RCC 7860 (cell line): ENCODE measurements at places on chromosomes 16 and 17.

DNA sequence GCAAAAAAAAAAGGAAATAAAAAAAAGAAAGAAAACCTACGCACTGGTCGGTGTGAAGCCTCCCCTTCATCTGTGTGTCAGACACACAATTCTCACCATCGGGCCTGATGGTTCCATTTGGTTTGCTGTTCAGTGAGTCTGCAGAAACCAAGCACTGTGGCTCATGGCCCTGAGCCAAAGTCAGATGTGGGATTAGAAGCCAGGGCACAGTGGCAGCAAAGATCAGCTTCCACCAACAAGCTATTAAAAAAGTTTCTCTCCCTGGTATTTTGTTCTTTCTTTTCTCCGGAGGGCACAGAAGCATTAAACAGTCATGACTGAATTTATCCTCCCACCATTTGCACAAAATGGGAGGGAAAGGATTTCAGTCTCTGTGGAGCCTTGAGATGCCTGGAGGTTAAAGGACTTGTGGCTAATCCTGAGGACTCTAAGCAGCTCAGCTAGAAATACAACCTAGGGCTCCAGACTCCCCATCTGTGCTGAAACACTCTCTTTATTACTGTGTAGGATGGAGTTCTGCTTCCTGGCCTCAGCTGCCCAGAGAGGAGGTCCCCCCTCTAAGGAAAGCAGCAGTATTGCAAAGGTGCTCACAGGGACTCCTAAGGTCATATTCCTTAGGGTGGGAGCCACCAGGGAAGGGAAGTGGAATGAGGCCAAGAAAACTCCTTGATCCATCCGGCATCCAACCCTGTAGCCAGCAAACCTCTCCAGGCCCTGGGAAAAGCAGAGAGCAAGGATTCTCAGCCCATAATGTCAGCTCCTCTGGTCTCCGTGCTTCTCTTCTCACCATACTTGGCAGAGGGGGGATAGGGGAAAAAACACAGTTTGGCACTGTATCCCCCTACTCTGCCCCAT lies 28.2 kb downstream of the SLC39A11 start:
- no peak for DNase-seq

GRCh38 chr16:31043352-31043751 lies 10.0 kb downstream of the STX4 start:
- DNase-seq = no peak

DNA sequence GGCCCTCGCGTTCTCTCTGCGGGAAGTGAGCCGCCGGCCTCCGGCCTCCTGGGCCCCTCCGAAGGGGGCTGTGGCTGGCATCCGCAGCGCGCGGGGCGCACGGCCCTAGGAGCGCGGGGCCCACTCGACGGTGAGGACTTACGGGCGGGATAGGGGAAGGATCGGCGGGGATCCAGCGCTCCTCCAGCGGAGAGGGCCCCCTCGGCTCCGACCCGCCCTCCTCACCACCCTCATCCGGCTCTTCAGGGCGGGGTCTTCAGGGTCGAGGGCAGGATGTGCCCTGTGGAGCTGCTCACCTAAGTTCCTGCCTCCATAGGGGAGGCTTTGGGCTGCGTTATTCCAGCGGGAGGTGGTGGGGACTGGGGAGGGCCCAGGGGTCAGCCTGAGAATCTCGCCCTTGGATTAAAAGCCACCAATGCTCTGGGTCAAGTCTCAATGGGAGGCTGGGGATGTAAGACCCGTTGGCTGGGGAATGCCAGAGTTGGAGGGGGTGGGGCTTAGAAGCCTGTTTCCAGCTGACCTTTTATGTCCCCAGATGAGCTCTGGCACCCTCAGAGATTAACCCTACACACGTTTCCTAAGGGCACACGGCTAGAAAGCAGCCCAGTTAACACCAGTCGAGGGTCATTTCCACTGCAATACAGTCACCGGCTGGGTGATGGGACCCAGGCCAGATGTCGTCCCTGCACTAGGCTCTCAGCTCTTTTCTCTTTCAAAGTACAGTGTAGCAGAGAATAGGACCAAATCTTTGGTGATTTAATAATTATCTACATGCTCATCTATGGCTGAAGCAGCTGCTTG lies 13.4 kb downstream of the TBX2 start:
- no peak for DNase-seq

DNA sequence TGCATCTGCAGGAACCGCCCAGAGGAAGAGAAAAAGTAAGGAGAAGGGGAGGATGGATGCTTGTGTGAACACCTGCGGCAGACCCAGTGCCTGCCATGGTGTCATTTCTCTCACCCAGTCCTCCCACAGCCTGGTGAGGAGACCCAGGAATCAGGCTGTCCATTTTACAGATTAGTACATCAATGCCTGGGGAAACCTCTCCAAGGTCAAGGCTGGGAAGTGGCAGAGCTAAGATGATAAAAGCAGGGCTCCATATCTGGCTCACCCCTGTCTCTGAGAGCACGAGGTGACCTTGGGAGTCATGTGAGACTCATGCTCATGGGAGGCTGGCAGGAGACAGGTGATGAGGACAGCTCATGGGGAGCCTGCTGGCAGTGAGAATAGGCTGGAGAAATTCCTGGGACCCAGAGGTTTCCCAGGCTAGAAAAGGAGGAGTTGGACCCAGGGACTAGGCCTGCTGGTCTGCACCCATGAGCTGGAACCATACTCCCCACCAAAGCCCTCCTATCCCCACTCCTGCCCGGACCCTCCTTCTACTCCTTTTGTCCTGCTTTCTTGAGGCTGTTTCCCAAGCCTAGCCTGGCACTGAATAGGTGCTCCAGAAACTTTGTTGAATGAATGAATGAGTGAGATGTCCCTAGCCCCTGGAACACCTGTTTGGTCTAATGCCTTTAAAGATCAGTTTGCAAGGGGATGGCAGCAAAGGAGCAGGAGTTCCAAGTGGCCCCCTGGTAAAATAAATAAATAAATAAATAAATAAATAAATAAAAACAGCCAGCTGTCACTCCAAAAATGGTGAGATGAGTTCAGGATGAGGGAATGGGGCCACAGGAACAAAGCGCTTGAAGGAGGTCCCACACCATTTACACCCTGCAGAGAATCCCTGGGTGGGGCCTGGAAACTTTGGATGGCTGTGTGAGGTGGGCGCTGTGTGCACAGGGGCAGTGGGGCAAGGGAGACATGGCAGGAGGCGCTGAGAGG lies 1.6 kb downstream of the ZNF629 start:
- no peak for DNase-seq

DNA sequence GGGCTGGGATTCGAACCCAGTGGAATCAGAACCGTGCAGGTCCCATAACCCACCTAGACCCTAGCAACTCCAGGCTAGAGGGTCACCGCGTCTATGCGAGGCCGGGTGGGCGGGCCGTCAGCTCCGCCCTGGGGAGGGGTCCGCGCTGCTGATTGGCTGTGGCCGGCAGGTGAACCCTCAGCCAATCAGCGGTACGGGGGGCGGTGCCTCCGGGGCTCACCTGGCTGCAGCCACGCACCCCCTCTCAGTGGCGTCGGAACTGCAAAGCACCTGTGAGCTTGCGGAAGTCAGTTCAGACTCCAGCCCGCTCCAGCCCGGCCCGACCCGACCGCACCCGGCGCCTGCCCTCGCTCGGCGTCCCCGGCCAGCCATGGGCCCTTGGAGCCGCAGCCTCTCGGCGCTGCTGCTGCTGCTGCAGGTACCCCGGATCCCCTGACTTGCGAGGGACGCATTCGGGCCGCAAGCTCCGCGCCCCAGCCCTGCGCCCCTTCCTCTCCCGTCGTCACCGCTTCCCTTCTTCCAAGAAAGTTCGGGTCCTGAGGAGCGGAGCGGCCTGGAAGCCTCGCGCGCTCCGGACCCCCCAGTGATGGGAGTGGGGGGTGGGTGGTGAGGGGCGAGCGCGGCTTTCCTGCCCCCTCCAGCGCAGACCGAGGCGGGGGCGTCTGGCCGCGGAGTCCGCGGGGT lies at the start of gene CDH1:
TSS of gene CDH1 (plus strand) at position 247 of the 684 bp plus-strand sequence. CDS start at position 371, 124 bp downstream.
- no peak for DNase-seq

DNA sequence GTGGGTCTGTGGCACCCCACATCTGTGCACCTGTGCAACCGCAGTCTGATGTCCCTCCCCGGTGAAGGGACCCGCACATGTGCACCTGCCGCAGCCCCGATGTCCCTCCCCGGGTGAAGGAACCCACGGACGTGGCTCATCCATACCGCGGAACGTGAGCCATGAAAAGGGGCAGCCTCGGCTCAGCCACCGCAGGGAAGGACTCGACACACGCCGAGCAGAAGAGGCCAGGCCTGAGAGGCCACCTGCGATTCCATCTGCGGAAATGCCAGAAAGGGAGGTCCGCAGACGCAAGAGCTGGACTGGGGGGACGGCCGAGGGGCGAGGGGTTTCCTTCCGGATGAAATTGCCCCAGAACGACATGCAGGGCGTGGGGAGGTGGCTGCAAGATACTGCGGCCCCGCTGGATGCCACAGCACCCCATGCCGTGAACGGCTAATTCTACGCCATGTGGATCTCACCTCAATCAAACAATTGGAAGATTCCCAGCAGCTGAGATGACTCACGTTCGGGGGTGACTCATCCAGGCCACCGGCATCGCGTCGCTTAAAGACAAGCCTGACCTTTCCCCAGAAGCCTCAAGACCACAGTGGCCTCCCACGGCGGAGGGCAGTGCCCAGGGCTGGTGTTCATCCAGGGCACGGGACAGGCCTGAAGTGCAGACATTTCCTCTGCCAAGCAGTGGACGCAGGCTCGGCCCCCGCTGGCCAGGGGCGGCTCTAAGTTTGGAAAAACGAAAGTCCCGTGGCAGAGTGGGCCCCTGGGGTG lies 21.0 kb downstream of the SOX8 start:
- peak; percentile 91 for DNase-seq

GRCh38 chr16:88971371-88972097 lies 5.5 kb downstream of the CBFA2T3 start:
- DNase-seq = no peak

DNA sequence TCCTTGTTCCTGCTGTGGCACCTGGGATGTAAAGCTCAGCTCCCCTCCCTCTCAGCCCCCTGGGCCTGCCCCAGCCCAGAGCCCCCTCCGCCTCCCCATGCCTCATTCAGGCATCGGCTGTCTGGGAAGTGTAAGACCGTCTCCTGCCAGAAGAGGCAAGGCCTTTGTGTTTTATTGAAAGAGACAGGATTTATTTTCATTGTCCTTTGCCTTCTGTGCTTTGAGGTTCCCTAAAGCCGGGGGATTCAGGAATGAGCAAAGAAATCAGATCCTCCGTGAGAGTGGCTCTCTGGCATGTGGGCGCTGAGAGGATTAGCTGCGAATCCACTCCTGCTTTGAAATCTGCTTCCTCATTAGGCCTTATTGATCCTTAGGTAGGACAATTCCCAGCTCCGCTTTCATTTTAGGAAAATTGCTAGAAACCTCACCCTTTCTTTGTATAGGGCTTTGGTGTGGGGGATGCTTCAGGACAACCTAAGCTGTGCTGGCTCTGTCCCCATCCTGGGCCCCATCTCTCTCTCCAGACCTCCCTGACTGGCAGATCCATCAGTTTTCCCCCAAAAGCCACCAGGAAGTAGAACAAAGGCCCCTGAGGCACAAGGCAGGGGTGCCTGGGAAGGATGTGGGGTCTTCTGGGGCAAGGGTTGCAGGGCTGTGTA lies 211.5 kb upstream of the TNRC6C start:
- DNase-seq = no peak
